ENCODE measurements at places on chromosomes 2 and 18.

GRCh38 chr2:163736433-163737189 lies 803 bp upstream of the FIGN start:
- no peak for DNase-seq

GRCh38 chr18:63107171-63107845 lies 212.3 kb downstream of the BCL2 start:
- no peak for DNase-seq

GRCh38 chr18:77373730-77374445 lies 124.2 kb downstream of the GALR1 start:
- DNase-seq: no peak

GRCh38 chr2:128103407-128103806 lies 12.4 kb downstream of the UGGT1 start:
- no peak for DNase-seq

DNA sequence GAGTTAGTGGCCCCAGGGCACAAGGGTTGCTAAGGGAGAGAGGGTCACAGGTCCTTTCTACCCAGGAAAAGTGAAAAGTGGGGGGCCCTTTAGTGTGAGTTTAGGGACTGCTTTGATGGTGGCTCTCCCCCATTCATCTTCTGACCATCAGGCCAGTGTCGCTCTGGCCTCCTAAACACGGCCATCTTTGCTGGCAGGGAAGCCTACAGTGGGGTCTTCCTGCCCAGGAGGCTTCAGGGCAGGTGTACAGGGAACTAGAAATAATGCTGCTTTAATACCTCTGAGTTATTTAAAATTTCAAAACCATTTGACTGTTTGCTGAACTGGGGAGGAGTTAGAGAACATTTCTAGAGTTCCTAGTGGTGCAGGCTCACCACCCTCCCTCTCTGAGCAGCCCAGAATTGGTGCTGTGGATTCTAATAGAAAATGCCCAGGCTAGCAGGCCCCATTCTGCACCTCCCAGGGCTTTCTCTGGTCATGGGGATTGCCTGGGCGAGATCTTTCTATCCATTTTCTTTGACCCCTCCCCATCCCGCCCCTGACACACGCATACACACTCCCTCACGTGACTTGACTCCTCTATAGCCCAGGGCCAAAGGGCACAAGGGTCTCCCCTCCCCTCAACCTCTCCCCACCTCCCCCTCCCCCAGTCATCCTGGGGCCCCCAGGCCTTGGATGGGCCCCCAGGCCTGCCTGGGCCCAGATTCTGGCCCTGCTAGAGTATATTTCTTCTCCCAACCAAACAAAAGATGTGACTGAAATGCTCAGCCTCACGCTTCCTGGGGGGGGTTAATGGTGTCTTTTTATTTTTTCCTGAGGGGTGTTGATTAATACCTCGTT lies 3.1 kb downstream of the PKDCC start:
- no peak for DNase-seq

DNA sequence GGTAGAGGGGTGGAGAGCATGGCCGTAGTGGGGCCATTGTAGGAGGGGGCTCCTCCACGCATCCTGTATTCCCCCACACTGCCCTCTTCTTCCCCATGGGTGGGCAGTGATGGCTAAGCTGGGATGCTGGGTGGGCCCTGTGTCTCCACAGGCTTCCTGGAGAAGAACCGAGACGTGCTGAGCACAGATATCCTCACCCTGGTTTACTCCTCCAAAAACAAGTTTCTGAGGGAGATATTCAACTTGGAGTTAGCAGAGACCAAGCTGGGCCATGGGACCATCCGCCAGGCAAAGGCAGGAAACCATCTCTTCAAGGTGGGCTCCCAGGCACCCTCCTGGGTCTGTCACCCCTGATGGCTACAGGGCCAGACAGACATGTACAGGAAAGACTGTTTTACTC lies 52.8 kb downstream of the MYO7B start:
- DNase-seq: no peak

DNA sequence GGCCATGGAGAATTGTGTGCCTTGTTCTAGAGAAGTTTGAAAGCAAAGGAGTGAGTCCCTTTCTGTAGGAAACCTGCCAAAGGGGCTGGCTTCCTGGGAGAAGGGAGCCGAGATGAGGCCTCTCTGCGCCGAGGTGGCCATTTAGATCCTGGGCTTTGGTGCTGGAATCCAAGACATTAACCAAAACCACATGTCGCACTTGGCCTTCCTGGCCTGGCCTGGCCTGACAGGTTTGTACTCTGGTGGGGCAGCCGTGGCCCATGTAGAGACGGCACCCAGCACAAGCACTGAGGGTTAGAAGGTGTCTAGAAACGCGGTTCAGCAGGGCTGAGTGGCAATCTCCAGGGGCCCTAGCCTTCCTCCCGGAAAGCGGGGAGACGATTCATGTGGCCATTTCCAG lies 7.1 kb downstream of the CNNM3 start:
- DNase-seq: no peak

GRCh38 chr2:62076980-62077638 lies 118.8 kb upstream of the B3GNT2 start:
- DNase-seq: no peak

GRCh38 chr18:62744076-62744968 lies 29.0 kb downstream of the PHLPP1 start:
- no peak for DNase-seq

GRCh38 chr2:193476171-193476800 lies 1281.6 kb upstream of the TMEFF2 start:
- peak; percentile 58 for DNase-seq

DNA sequence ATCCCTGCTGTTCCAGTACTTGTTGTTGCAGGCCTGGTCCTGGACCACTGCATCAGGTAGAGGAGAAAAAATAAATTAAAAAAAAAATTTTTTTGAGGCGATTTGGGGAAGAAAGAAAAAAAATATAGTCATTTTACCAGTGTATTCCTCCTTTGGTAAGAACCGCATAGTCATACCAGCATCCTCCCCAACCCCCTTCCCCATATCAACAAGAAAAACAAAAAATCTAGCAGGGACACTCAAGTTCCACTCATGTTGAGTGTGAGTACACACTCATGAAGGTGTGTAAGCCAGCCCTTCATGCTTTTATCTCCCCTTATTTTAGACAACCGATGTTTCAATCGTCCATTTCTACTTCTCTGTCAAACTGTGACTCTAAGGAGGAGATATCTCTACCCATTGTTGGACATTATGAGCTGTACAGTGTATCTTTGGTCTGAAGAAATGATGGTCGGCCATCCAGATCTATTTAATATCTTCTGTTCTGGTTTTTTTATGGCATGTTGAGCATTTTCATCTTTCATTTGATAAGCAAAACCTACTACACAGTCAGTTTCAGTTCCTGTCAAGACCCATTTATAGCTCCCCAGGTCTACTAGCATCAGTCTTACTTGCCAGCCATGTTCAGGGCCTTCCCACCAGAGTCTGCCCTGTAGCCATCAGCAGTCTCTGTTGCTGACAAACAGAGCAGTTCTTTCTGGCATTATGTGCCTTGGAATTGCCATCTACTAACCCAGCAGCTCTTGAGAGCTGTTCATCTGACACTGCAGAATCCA lies 20.0 kb downstream of the ELP2 start:
- DNase-seq: no peak

GRCh38 chr2:160477032-160477431 lies 16.6 kb downstream of the RBMS1 start:
- no peak for DNase-seq

DNA sequence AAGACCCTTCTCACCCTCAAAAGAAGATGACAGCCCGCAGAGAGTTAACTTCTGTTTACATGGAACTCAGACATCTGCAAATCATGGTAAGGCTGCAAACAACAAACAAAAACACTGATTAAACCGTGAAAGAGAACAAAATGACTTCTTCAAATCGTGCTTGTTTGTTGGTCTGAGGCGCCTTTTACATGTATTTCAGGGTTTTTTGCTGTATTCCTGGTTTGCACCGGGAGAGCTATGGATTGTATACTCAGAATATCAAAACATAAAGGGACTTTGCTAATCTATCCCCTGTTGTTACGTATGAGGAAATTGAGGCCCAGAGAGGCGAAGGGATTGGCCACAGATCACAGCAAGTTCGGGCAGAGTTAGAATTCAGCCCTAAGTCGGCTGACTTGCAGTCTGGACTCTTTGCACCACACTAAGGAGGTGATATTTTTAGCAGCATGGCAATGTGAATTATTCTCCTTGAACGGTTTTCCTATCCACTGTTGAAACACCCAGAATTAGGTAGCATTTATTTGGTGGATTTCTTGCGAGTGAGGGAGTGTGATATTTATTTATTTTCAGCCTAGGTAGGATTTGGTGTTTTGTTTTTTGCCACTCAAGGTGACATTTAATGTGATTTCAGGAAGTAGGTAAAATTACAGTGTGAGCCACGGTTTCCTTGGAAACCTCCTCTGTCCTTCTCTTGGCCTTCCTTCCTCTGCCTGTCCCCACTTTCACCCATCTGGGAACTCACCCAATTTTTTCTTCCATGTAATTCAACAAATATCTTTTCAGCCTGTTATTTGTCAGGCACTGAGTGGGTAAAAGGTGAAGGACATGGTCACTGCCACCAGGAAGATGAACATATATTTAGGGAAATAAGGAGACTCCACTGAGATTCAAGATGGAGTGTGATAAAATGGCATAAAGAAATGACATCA lies 980 bp upstream of the PDE6D start:
- peak; percentile 67 for DNase-seq

- no peak for DNase-seq
Observed at GRCh38 chr2:149538138-149538833, 49.3 kb downstream of the MMADHC start.

DNA sequence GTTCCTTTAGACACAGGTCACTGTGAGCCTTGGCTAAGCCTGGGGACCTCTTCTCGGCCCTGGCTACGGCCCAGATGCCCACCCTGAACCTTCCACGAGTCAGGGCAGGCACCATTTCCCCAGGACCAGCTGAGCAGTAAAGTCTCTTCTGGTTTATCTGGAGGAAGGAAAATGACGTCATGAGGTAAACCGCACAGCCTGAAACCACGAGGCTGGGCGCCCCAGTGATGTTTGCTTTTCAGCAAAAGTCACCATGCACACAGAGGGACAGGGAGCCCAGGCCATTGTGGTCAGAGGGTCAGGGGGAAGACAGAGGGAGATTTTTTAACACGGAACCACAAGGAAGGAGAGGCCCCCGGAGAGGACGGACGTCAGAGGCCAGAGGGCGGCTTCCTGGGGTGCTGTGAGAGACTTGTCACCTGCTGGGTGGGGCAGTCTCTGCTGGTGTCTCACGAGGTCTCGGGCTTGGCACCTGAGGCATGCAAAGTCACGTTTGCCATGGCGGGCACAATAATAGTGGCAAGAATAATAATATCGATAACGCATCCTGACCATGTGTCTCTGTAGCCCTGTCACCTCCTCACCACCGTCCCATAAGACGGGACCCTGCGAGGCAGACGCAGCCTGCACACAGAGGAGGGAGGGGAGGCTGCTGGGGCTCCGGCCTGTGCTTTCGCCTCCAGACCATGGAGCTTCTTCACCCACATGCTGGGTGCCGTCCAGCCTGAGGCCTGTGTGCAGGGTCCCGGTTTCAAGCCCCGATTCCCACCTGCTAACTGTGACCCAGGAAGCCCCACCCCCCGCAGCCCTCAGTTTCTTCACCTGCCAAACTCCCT lies 33.2 kb upstream of the FOSL2 start:
- DNase-seq: peak; percentile 87

GRCh38 chr18:78519394-78520062 lies 460.1 kb upstream of the SALL3 start:
- DNase-seq: no peak

DNA sequence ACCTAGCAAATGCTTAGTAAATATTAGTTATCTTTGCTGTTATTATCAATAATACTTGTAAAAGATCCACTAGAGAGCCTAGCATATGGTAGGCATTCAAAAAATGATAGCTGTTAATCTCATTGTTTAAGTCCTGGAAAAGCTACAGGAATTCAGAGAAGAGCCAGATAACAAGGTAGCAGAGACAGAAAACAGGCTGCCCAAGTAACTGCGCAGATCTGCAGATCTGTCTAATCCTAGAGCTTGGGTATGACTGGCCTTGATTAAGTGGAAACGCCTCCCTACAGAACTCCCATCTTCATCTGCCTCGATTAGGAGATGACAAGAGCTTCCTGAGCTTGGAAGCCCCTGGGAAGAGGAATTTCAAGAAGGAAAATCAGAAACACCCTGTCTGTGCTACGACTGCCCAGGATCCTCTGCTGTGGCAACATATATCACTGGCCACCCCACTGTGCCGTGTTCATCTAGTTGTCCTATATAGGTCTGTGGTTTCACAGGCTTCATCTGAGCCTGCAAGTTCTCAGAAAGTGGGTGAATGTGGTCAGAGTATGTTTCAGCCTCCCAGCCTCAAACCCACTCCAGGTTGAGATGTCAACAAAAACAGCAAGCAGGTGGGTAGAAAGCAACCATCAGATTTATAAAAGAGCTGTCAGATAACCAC lies 151.5 kb upstream of the PKDCC start:
- peak; percentile 81 for DNase-seq

GRCh38 chr2:120125195-120125594 lies 98.0 kb downstream of the TMEM185B start:
- DNase-seq: no peak

- no peak for DNase-seq
Observed at GRCh38 chr2:134862674-134863073, 24.3 kb downstream of the ACMSD start.

DNA sequence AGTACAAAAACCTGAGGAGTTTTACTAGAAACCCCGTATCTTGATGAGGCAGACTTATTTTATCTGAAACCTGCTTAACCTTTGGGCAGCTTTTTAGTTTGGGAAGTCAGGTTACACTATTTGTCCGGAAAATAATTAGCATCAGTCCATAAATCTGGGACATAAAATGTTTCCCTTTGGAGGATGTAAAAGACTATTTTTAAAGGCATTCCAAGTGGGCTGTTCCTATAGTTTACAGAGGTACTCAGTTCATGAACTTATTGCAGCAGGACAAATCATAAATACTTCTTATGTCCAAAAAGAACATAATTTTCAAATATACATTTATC lies 6.3 kb downstream of the HTR2B start:
- no peak for DNase-seq

GRCh38 chr18:22563164-22563583 lies 145.5 kb upstream of the CTAGE1 start:
- no peak for DNase-seq

- DNase-seq: no peak
Observed at GRCh38 chr2:23692263-23692662, 234.7 kb downstream of the ATAD2B start.

GRCh38 chr2:133389569-133389968 lies 178.7 kb downstream of the NCKAP5 start:
- DNase-seq: no peak

DNA sequence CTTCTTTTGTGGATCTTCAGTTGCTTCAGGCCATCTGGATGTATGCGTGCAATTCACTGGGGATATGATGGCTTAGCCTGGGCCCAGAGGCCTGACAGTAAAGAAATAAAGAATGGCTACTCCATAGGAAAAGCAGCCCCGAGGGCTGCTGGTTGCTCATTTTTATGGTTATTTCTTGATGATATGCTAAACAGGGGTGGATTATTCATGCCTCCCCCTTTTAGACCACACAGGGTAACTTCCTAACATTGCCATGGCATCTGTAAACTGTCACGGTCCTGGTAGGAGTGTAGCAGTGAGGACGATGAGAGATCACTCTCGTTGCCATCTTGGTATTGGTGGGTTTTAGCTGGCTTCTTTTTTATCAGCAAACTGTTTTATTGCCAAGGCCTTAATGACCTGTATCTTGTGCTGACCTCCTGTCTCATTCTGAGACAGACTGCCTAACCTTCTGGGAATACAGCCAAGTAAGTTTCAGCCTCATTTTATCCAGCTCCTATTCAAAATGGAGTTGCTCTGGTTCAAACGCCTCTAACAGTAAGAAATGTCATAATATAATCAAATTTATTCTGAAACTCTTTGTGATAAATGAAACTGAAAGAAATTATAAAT lies 60.5 kb downstream of the DSEL start:
- no peak for DNase-seq

All from CD4-positive, CD25-positive, alpha-beta regulatory T cell (primary cell).